ENCODE measurements at places on chromosomes 7 and 10. TPM values are rescaled to one million over a fixed set of nuclear protein-coding genes. Genes with fewer than 3 reads are reported as not detected.
A peak's percentile ranks its signal among the peaks of the same experiment; 100 is the strongest.

The RNLS gene
- total RNA-seq = 1.8 TPM

The PAPSS2 gene
- total RNA-seq = 427 TPM

The FGFBP3 gene
- total RNA-seq = 0.74 TPM

DNA sequence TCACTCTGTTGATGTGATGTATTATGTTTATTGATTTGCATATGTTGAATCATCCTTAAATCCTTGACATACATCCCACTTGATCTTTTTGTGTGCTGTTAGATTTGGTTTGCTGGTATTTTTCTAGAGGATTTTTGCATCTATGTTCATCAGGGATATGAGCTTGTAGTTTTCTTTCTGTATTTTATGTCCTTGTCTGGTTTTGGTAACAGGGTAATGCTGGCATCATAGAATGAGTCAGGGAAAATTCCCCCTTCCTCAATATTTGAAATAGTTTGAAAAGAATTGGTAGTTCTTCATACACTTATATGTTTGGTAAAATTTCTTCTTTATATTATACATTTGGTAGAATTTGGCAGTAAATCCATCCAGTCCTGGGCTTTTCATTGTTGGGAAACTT lies 89.4 kb upstream of the SLC13A1 start:
- H3K27ac ChIP-seq = no peak overlapping the region
- no peak for DNase-seq
- no peak overlapping the region for H3K4me3 ChIP-seq
- no peaks in the 10 kb centered on the region for H3K27me3 ChIP-seq

- H3K4me1 ChIP-seq = no peaks in the 10 kb centered on the region
- H3K27me3 ChIP-seq = no peaks in the 10 kb centered on the region
- no peak for DNase-seq
- H3K27ac ChIP-seq = no peak overlapping the region
- H3K4me3 ChIP-seq = no peak overlapping the region
- H3K36me3 ChIP-seq = no peaks in the 10 kb centered on the region
Measured at GRCh38 chr7:94082126-94082525, 78.0 kb upstream of the BET1 start.

- no peaks in the 10 kb centered on the region for H3K4me1 ChIP-seq
- DNase-seq = no peak
- H3K4me3 ChIP-seq = no peak overlapping the region
Measured at GRCh38 chr7:140977741-140978140, 37.0 kb downstream of the MRPS33 start.

- peak; percentile 25 for DNase-seq
- H3K36me3 ChIP-seq = no peaks in the 10 kb centered on the region
- peaks cover 37% of the 10 kb centered on the region for H3K4me1 ChIP-seq
Measured at GRCh38 chr10:101897633-101898032, 54.0 kb upstream of the KCNIP2 start.

DNA sequence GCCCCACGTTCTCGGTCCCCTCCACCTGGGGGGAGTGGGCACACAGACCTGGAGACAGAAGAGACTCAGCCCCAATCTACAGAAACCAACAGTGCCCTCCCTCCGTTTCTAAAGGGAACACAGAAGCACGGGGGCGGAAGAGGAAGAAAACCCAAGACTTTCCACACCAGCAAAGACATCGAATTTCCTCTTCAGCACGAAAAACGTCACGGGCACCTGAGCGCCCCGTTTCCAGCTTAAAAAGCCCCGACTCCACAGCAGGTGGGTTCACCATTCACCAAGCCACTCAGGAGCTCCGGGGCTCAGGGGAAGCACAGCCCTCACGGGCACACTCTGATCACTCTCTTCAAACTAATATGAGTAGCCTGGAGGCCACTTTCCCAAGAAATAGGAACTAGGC lies 19.6 kb downstream of the NUDT1 start:
- peaks cover 3% of the 10 kb centered on the region for H3K4me1 ChIP-seq
- no peaks in the 10 kb centered on the region for H3K27me3 ChIP-seq
- no peak overlapping the region for H3K4me3 ChIP-seq
- H3K27ac ChIP-seq = no peak overlapping the region
- H3K36me3 ChIP-seq = peaks cover 13% of the 10 kb centered on the region

GRCh38 chr10:30186371-30186875 lies 127.0 kb upstream of the JCAD start:
- peak overlapping the region; percentile 80 for H3K27ac ChIP-seq
- peaks cover 5% of the 10 kb centered on the region for H3K27me3 ChIP-seq
- no peak for DNase-seq
